ENCODE measurements at places on chromosomes 5 and 9.
A peak's percentile ranks its signal among the peaks of the same experiment; 100 is the strongest.

- no peak for DNase-seq
These were observed 8.1 kb downstream of the CD180 start for GRCh38 chr5:67188274-67189078.

DNA sequence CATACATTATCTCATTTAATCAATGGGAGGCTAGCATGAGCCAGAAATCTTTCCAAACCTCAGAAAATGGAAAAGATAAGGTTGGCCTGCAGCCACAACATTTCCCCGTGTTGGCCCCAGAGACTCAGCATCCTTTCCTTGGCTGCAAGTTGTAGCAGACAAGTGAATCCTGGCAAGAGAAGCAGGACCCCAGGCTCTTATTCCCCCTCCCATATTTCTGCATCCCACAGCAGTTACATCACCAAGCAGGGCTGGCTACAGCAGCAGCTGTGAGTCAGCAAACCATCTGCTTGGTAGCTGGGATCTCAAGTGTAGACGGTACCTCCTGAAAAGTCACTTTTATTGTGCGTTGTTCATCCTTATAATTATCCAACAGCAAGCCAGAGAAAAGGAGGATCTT, 212.4 kb downstream of the GNA14 start:
- no peak for DNase-seq

GRCh38 chr5:6572086-6572824, 60.6 kb downstream of the NSUN2 start:
- DNase-seq = no peak

DNA sequence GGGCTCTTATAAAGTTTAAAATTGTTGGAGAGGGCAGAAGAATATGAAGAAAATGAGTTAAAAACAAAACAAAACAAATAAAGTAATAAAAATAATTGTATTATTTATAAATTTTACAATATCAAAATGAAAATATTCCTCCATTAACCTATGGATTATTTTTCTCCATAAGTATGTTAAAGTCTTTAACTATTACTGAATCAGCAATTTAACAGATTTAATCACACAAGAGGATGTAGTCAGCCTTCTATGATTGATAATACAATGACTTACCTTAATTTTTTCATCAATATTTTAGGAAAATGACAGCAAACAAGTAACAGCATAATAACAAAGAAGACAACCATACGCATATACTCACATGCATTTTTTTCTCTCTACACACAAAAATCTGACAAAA, 1195.3 kb upstream of the NUDT12 start:
- no peak for DNase-seq

DNA sequence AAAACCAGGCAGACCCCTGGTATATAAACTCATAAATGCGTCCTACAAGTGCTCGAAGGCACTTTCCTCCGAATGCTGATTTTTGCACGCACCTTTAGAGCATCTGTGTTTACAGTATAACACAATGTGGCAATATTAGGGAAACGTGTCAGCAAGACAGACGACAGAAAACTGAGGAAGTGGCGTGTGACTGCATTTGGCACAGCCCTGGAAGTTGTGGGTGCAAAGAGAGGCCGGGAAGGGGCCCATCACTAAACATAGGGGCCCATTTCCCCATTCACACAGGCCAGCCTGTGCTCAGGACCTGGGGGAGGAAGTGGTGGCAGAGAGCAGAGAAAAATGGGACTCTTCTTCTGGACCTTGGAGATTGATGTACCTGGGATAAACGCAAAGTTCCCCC, 48.2 kb downstream of the RASGEF1C start:
- no peak for DNase-seq

GRCh38 chr9:120726484-120726883, 12.2 kb upstream of the MEGF9 start:
- DNase-seq = no peak

DNA sequence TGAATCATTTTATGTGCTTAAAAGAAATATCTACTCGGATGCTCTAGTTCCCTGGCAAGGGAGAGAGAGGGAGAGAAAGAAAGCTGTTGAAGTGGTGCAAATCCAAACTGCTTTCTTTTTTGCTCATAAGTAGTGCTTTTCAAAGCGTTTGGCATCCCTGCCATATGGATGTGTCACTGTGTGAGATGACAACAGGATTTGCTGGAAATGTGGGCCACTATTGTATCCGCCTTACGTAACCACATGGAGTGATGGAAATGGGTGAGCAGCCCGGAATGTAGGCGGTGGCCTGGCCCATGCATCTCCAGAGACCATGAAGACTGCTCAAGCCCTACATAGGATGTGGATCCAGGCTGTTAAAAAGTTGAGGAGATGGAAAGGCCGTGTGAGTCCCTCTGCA, 30.8 kb downstream of the TJP2 start:
- DNase-seq = no peak

DNA sequence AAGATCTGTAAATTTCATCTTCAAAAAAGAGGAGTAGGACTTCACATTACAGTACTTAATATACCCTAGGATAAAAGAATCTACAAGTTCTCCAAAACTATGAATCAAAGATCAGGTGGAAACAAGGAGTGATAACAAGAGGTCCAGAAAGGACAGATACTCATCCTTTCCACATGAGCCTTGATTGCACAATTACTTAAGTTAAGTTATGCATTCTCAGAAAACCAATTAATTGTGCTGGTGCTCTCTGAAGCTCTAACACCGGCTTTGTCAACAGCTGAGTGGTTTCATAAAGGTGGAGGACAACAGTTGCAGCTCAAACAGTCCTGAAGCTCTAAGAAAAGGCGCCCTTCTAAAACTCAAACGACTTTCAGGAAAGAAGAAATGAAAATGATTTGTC, 251.9 kb downstream of the BNC2 start:
- DNase-seq = no peak

DNA sequence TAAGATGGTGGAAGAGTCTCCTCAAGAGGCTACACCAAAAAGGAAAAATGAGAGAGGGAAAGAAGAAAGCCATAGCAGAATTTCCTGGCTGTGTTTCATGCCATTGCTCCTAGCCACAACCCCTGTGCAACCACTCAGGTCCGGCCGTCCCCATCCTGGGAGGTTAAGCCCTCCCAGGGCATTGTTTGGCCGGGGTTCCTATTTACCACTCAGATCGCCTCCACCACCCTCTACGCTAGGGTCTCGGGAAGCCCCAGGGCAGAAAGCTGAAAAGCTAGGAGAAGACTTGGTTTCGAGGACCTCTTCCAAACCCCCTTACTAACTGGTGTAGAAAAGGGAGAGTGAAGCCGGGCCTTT, 715 bp downstream of the RC3H2 start:
- peak; percentile 17 for DNase-seq

DNA sequence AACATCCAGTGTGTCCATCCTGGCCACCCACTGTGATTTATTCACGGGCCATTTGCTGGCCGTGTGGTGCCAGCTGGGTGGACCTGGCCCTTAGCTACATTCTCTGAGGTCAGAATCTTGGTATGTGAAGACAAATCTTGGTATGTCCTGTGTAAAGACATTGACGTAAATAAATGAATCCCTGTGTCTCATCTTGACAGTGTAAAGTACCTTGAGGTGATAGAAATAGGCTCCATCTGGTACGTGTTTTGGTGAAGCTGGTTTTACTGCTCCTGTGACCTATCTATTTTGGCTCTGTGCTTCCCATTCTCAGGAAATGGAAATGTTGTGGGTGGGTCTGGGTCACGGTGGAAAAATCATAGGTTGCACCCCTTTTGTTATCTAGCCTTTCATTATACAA, 245.4 kb upstream of the ANKH start:
- DNase-seq = no peak

- no peak for DNase-seq
These were observed 18.0 kb upstream of the NR4A3 start for GRCh38 chr9:99803694-99804093.

DNA sequence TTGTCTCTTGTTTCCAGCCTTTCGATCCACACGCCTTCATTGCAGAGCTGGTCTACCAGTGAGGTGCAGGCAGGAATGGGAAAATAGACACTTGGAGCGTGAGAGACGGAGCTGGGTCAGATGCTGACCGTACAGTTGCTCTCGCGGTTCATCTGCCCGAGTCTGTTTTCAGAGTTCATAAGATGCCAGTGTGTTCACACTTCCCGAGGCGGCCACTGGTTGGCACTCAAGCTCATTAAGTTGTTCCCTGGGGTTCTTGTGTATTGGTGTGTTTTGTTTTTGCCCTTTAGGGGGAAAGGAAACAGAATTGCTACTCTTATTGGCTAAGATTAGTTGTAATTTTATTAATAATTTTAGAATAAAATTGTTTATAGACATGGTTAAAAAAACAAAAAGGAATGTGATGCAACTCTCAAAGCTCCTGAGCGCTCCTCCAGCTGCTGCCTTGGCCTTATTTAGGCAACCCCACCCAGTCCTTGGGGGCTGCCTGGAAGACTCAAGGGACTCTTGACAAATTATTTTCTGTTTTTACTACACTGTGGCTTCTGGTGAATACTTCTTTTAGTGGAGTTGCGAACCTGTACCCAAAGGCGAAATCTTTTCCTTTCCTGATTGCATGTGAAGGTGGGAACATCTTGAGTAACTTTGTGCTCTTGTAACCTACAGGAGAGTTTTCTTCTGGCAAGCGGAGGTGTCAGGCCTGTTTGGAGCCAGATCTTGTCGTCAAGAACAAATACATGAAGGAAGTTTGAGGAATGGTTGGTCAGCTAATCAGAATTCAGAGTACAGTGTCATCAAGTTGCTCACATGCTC, 146.1 kb downstream of the MAST4 start:
- DNase-seq = no peak

- DNase-seq = no peak
These were observed 34.6 kb upstream of the F2R start for GRCh38 chr5:76681287-76681686.

- DNase-seq = no peak
These were observed 748 bp downstream of the LCN9 start for GRCh38 chr9:135663857-135664256.

DNA sequence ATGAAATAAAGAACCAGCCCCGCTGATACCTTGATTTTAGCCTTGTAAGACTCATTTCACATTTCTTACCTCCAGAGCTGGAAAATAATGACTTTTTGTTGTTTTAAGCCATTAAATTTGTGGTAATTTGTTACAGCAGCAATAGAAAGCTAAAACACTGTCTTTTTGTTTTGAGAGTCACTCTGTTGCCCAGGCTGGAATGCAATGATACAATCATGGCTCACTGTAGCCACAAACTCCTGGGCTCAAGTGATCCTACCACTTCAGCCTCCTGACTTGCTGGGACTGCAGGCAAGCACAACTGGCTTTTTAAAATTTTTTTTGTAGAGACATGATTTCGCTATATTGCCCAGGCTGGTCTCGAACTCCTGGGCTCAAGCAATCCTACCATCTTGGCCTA, 34.7 kb upstream of the MYO10 start:
- no peak for DNase-seq

DNA sequence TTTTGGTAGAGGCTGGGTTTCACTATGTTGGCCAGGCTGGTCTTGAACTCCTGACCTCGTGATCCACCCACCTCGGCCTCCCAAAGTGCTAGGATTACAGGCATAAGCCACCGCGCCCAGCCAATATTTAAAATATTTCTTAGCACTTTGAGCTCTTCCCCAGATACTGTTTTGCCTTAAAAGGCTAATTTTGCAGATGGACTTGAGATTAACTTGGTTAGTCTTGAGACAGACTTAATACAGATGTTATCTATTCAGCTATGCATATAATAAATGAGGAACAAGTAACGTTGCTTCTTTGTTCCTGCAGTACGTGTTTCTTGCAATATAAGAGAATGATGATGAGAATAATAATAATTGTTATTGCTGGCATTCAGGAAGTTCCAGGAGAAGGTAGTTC, 56.3 kb downstream of the PCSK5 start:
- DNase-seq = no peak

DNA sequence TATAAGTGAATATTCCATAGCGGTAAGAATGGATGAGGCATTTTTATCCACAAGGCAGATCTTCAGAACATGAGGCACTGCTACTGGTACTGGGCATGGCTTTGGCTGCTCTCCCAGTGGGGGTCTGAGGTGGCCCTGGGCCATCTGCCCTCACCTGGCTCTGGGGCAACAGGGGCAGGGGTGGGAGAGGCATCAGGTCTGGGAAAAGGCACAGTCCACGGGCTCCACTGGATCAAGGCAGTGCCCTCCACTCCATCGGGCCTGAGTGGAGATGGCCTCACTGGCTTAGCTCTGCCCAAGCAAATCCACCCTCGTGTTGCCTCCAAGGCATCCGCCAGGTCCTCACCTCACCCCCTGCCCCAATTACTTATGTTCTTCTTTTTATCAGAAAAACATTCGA, 10.9 kb upstream of the NKD2 start:
- no peak for DNase-seq

DNA sequence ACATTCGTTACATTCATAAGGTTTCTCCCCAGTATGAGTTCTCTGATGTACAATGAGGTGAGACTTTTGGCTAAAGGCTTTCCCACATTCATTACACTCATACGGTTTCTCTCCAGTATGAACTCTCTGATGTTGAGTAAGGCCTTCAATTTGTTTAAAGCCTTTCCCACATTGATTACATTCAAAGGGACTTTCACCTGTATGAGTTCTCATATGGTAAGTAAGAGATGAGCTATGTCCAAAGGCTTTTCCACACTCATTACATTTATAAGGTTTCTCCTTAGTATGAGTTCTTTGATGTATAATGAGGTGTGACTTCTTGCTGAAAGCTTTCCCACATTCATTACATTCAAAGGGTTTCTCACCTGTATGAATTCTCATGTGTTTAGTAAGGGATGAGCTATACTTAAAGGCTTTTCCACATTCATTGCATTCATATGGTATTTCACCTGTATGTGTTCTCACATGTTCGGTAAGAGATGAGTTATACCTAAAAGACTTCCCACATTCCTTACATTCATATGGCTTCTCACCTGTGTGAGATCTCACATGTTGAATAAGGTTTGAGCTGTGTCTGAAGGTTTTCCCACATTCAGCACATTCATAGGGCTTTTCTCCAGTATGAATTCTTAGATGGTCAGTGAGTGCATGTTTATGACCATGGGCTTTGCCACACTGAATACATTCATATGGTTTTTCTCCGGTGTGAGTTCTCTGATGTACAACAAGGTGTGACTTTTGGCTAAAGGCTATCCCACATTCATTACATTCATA, 13.5 kb downstream of the ZFP37 start:
- no peak for DNase-seq

- no peak for DNase-seq
These were observed 161.4 kb downstream of the PIK3R1 start for GRCh38 chr5:68376935-68377334.

DNA sequence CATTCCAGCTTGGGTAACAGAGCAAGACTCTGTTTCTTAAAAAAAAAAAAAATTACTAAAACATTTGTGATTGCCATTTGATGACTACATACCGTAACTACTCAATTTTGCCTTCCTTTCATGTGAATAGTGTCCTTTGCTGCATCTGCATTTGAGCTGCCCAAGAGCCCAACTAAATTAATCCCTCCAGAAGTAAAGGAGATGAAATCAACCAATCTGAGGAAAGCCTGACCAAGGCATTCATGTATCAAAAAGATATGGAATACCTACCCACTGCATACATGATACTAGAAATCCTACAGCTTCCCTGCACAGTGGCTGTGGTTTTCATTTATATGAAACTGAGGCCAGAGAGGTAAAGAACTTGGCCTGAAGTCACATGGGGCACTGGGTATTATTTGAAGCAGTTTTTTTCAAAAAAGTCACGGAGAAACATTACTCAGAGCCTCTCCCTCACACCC, 177.5 kb downstream of the AOPEP start:
- no peak for DNase-seq
